ENCODE measurements at places on chromosomes 6 and 20.
A peak's percentile ranks its signal among the peaks of the same experiment; 100 is the strongest.

- no peak for DNase-seq
Measured at GRCh38 chr6:159480471-159480870, 212.6 kb downstream of the SOD2 start.

- DNase-seq = no peak
Measured at GRCh38 chr20:51695574-51696303, 72.5 kb downstream of the ATP9A start.

GRCh38 chr20:20500312-20500711 lies 132.4 kb downstream of the INSM1 start:
- no peak for DNase-seq

DNA sequence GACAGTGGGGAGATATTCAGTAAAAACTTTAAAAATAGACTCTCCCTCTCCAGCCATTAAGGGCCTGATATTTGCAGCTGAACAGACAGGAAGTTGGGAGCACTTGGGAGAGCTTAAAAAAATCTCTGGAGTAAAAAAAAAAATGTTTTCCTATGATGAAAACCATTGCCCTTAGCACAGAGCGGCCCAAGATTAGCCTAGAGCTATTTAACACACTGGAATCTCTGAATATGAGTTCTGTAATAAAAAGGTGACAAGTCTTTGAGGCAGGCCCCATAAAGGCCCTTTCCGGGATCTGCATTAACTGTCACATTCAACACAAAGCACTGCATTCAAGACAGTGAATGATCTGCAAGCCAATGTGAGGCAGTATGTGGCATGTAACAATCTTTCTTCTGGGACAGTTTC lies 393.7 kb downstream of the ZFAND3 start:
- DNase-seq = no peak

DNA sequence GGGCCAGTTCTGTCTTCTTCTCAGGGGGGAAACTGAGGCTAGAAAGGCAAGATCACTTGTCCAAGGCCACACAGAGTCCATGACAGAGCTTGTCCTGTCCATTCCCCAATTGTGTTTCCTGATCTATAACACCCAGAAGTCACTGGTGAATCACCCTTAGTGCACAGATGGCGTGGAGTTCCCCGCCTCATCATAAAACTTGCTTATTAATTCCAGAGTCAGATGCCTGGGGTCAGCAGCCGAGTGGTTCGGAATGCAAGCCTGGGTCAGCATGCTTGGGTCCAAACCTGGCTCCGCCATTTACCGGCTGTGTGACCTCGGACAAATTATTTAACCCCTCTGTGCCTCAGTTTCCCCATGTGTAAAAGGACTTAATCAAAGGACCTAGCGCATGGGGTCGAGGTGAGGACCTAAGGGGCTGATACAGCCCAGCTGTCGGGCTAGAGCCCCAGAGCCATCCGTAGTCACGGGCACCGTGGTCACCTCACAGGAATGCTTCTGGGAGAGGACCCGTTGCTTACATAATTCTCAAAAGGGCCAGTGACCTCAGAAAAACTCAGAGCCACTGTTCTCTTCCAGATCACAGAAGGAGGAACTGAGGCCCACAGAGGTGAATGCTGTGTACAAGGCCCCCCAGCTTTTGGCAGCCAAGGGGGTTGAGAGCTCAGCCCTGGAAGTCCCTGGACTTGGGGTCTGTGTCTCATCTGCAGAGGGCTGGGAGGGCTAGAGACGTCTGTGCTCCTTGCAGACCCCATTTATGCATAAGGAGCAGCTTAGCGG lies 1.4 kb upstream of the ZBP1 start:
- no peak for DNase-seq

DNA sequence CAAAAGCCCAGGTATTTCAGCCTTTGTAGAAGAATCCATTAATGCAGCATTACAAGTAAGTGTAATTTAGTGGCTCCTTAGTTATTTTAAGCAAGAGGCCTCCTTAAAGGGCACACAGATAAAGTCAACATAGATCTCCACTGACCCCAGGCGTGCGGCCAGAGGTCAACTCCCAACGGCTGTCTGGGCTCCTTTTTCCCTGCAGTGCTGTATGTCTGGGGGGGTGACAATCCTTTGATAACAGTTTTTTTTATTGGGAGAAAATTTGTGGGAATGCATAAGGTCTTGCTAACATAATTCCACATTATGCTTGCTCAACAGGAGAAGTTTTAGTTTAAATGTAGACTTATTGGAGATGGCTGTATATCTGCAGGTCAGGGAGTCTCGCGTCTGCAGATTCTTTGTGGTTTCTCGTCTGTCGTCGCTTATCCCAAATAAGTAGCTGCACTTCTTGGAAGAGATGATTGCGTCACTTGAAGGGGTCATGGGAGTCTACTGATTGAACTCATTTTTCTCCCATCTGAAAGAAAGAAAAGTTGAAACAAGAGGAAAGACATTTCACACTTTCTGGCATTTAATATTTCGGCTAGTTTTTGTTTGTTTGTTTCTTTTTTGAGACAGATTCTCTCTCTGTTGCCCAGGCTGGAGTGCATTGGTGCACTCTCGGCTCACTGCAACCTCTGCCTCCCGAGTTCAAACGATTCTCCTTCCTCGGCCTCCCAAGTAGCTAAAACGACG lies 151.7 kb upstream of the AKAP12 start:
- no peak for DNase-seq

- no peak for DNase-seq
Measured at GRCh38 chr6:41302638-41303037, 16.2 kb upstream of the TREM1 start.

DNA sequence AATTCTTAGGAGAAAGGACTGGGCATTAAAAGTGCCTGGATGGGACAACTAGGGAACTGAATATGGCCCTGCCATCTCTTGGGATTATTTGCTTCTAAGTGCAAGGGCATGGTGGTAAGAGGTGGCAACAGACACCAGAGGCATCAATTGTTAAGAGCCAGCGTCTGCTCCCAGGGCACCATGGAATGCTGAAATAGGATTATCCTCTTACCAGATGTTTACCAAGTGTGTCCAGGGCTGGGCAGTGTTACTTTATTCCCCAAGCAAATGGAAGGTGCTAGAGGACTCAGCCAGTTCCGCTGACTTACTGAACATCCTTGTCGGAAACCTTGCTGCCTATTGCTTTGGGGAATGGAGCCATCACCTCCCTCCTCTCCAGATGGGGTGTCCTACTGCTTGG lies 273.6 kb upstream of the SUPT3H start:
- DNase-seq = no peak

GRCh38 chr6:160162030-160162566 lies 40.5 kb downstream of the SLC22A1 start:
- DNase-seq = no peak

GRCh38 chr6:93423542-93423941 lies 4.2 kb upstream of the EPHA7 start:
- no peak for DNase-seq

GRCh38 chr6:24621626-24622289 lies 24.2 kb downstream of the KIAA0319 start:
- no peak for DNase-seq

- DNase-seq = no peak
Measured at GRCh38 chr6:109902870-109903269, 75.2 kb upstream of the GPR6 start.

GRCh38 chr20:19710336-19711120 lies 47.5 kb upstream of the RIN2 start:
- no peak for DNase-seq

GRCh38 chr20:6381887-6382286 lies 259.1 kb upstream of the FERMT1 start:
- no peak for DNase-seq

- no peak for DNase-seq
Measured at GRCh38 chr6:143112084-143112768, 51.5 kb downstream of the AIG1 start.

DNA sequence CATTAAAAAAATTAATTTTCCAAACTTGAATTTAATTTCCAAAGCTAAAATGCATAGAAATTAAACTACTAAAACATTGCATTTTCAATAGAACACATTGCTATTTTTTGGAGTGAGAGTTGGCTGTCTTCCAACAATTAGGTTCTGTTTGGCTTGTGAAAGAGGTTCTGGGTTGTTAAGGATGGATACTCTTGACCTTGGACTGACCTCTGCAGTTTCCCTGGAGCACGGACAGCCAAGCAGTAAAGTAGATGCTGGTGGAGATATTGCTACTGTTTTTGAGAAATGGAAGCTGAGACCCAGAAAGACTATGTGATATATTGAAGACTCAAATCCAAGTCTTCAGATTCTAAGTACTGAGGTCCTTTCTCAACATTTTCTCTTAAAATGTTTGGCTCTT lies 95.9 kb upstream of the CHD6 start:
- no peak for DNase-seq

DNA sequence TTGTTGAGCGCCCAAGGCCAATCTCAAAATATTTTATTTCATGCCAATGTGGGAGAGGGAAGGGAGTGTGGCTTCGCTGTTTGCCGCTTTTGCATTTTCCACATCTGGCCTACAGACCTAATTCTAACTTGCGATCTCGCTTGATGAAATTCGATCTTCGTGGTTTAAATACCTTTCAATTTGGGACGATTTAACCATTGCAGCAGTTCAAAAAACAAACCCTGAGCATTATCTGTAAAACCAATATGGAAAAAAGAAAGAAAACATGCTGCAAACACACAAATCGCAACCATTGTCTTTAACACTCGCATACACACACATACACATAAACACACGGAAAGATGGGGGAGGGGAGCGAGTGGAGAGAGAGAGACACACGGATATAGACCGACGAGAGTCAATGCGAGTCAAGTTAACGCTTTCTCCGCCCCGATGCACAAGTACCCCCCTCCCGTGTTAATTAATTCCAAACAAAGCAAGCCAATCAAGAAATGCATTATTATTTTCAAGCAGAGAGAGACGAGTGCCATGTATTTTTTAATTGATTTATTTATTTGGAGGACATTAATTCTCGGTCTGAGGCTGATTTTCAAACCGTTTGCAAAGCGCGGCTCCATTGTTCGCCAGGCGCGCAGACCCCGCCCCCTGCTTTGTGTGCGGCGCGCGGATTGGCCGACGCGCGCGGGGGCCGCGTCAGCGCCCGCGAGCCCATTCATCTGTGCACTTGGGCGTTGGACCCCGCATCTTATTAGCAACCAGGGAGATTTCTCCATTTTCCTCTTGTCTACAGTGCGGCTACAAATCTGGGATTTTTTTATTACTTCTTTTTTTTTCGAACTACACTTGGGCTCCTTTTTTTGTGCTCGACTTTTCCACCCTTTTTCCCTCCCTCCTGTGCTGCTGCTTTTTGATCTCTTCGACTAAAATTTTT lies at the start of gene MARCKS:
Gene MARCKS (plus strand): TSS at position 721 of the 931 bp plus-strand sequence. CDS start 401 bp downstream, outside the sequence.
- no peak for DNase-seq

GRCh38 chr6:140043357-140043756 lies 668.9 kb upstream of the CITED2 start:
- no peak for DNase-seq

DNA sequence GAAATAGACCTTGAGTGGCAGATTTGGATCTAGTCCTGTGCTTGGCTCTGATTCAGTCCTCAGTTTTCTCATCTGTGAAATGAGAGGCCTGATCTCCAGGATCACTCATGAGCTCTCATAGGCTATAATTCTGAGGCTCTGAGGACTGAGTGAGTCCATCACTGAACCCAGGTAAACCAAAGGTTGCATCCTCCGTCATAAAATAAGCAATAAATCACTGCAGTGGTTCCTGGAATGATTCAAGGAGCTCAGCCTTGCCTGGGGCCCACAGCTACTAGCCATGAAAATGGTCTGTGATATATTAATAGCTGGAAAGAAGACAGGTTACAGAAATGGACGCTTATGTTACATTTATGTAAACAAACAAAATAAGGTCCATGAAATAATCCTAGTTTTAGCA lies 124.8 kb downstream of the MAP3K7 start:
- DNase-seq = no peak

DNA sequence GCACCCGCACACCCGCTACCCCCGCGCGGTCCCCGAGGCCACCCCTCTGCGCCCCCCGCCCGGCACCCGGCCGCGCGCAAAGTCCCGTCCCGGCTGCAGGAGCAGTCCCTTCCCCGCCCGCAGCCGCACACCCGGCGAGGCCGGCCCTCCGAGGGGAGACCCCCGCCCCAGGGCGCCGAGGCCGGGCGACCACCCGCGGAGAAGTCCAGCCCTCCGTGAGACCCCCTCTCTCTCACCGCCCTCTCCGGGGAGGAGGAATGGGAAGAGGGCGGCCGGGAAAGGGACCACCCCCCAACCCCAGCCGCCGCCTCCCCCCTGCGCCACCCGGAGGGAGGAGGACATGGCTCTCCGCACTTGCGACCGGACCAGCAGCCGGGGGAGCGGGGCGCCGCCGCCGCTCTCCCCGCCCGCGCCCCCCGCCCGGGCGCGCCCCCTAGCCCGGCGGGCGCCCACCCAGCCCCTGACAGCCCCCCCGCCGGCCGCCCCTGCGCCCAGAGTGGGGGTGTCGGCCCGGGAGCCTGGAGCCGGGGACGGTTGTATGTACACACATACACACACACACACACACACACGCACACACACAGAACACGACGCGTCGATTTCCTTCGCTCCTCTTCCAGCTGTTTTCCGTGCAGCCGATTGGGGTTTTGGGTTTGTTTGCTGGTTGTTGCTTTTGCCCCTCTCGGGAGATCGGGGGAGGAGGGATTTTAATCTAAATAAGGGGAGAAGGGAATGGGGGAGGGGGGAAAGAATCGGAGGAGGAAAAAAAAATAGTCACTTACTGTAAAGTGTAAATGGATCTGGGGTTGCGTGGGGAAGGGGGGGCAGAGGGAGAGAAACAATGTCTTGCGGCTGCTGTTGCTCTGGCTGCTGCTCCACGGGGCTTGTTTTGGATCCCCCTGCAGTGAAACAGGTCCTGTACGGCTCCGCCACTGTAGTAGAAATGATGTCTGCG lies at the start of gene ATXN1:
Gene ATXN1 (minus strand): TSS at position 945 of the 955 bp plus-strand sequence.
- DNase-seq = peak; percentile 38
